HL-60 (cell line): ENCODE measurements at places on chromosomes 16 and 17.

DNA sequence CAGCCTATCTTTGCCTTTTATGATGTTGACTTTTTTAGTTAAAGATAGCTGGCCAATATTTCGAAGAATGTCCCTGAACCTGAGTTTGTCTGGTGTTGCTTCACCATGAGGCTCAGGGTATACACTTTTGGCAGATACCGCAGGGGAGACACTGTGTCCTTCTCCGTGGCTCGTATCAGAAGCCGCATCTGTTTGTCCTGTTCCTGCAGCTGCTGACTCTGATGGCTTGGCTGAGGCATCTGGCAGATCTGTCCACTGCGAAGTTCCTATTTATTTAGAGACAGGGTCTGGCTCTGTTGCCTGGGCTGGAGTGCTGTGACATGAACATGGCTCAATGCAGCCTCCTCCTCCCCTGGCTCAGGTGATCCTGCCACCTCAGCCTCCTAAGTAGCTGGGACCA lies 93.5 kb downstream of the CRISPLD2 start:
- DNase-seq: no peak

DNA sequence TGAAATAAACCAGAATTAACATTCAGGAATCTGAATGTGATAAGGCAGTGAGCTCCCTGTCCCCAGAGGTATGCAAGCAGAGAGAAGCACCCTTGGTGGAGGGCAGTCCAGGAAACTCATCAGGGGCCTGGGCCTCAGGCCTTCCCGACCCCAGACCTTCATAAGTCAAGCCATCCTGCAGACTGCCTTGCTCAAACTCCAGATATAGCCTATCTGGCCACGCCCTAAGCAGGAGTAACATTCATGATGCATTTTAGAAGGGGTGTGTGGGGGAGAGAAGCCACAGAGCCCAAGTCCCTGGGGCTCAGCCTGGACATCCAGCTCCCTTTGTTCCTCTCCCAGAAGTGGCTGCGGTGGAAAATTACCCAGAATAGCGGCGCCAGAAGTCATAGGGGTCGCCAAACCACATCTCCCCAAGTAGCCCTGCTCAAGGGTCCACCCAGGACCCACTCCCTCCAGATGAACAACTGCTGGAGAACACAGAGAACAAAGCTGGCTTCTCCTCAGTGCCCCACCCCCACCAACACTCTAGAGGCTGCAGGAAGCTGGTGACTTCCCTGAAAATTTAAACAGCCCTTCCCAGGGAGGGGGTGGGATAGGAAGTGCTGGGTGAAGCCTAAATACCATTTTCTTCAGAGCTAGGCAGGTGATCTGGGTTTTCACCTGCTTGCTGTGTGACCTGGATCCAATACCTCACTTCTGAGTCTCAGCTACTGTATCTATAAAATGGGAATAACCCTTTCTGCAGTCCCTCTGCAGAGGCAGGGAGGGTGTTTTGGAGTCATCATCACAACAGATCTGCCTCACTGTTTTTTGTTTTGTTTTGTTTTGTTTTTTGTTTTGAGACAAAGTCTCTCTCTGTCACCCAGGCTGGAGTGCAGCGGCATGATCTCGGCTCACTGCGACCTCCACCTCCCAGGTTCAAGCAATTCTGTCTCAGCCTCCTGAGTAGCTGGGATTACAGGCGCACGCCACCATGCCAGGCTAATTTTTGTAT lies 1.5 kb upstream of the SREBF1 start:
- DNase-seq: peak; percentile 68

DNA sequence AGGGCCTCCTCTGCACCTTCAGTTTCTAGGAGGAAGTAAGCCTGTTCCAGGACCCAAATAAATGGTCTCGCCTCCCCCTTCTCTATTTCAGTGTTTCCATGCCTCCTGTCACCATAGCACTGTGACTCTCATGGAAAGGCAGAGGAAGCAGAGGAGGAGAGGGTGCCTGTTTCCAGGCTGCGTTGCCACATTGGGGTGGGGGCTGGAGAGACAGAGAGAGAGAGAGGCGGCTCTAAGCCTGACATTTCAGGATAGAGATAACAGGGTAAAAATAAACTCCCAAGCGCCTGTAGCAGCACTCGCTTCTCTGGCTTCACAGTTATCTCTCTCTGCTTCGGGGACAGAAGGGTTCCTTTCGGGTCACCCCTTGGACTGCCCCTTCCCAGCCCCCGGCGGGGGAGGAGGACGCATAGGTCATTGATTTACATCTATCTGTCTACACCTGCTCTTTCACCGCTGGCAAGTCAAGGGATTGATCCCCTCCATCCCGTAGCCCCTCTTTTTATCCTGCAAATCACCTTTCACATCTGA lies 71.2 kb upstream of the MRTFB start:
- DNase-seq: no peak

GRCh38 chr17:64155129-64155528 lies 25.2 kb upstream of the ERN1 start:
- DNase-seq: no peak

DNA sequence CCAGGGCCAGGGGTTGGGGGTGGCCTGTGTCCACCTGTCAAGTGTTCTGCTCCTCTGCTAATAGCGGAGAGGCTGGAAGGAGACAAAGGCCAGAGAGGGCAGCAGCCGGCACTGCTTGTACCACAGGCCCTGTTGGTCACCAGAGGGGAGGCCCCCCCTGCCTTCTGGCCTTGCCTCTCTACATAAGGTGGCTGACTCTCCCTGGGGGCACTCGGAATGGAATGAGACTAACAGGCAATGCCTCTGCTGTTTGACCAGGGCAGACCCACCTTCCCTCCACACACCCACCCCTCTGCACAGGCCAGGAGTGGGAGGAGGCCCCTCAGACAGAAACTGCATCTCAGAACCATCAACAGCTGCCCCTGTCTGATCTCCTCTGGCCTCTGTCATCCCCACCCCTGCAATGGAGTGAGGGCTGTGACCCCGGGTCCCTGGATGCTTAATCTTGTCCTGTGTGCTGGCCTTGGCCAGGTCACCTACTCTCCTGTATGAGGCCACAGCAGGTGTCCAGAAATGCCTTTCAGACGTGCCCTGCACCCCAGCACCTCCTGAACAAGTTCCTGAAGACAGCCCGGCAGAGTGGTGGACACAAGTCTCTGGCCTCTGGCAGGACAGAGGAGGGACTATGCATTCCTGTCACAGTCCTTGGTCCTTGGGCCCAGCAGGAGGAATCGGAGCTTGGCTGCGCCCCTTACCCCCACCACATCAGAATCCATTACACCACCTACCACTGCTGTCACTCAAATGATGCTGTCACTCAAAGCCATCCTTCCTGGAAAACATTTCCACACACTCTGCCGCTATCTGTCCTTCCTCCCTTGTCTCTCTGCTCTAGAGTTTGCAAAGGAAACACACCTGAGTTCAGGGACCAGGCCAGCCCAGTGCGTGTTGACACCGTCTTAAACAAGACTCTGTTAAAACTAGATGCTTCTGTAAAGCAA lies 107.5 kb upstream of the ZNF750 start:
- DNase-seq: no peak

DNA sequence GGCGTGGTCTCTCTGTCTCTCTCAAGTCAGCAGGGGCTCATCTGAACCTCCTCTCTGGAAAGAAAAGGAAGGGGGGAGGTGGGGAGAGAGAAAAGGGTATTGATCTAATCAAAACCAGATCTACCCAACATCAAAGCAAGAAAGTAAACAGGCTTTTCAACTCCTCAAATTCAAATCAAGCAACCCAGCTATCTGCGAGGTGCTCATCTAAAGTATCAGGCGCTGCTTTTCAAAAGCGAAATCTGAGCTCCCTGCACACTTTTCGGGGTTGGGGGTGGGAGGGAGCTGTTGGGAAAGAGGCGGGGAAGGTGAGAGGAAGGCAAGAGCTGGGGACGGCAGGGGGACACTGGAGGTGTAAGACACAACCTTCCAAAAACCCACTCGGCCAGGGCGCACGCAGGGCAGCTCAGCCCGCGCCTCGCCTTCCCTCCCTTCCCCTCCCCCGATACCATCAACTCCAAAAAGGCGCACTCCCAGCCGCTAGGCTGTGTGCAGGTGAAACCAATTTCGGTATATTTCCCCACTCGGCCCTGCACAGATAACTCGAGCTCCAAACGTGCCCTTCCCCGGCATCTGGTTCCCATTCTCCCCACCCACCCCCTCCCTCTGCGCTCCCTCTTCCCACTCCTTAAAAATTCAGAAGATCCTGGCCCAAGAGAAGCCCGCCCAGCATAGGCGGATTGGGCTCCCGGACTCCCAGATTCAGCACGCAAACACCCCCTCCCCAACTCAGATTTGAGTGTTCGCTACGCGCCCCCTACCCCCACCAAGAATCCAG lies 2.6 kb downstream of the AXIN2 start:
- no peak for DNase-seq

- DNase-seq: peak; percentile 52
Observed at GRCh38 chr16:8959921-8960787, 3.6 kb downstream of the USP7 start.

DNA sequence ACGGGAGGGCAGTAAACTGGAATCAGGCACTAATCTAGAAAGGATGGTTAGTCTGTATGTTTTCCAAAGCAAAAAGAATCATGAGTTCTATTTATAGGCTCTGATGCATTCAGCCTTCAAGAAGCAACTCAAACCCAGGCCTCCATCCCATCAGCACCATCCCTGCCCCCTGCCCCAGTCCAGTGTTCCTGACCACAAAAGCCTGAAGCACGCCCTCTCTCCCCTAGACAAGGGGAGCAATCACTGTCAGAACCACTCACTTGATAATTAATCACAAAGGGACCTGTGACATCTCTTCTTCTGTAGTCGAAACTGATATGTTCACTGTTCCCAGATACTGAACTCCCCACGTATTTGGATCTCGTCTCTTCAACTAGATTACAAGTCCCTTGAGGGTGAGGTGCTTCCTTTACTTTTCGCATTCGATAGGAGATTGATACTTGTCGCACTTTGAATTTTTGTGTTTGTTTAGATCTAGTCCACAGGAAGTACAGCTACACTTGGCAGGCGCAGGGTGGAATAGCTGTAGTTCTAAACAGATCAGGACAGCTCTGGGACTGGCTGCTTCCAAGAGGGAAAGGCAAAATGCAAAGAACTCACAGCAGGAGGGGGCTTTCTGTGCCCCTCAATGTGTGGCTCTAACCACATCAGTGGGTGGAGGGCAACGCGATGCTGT lies 36.4 kb upstream of the CCDC182 start:
- no peak for DNase-seq

GRCh38 chr16:55539488-55539887 lies 27.0 kb upstream of the CAPNS2 start:
- DNase-seq: no peak

GRCh38 chr16:69711115-69711740 lies 15.1 kb downstream of the NQO1 start:
- no peak for DNase-seq

- peak; percentile 78 for DNase-seq
Observed at GRCh38 chr17:8806926-8807550, 7.9 kb upstream of the MFSD6L start.

- no peak for DNase-seq
Observed at GRCh38 chr17:56495556-56495955, 97.9 kb upstream of the NOG start.

DNA sequence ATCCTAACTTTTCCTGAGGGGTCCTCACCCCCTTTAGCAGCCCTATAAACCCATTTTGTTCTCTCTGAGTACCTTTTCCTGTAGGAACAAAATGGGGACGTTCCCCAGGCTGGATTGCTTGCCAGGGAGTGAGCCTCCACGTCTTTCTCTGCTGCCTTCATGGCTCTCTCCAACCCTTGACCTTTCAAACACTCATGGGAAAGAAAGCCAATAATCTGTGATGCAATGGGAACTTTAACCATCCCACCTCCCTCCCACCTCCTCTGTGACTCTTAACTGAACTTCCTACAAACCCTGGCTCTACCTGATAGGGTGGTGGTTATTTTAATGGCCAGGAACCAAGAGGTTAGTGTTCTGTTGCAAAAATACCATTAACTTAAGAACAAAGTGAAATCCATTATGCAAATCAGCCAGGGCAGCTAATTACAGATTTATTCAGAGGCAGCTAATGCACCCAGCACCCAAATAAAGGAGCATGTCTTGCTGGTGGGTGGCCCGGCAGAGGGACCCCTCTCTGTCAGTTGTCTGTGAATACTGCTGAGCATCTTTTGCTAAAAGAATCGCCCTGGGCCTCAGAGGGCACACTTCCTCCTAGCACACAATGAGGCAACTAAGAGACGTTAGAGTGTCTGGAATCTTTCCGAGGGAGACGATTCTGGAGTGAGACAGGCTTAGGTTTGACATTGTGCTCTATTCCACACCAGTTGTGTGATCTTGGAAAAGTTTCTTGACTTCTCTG lies 3.0 kb downstream of the PIPOX start:
- DNase-seq: no peak

DNA sequence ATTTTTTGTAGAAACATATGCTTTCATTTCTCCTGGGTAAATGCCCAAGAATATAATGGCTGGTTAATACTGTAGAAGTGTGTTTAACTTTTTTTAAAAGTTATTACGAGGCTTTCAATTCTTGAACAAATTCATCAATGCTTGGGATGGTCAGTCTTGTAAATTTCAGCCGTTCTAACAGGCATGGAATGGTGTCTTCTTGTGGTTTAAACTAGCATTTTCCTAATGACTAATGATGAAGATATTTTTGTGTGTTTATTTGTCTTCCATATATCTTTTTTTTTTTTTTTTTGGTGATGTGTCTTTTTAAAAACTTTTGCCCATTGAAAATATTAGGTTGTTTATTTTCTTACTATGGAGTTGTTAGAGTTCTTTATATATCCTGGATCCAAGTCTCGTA lies 67.1 kb downstream of the MGAT5B start:
- no peak for DNase-seq

- no peak for DNase-seq
Observed at GRCh38 chr16:50428742-50429141, 60.0 kb upstream of the BRD7 start.

- DNase-seq: no peak
Observed at GRCh38 chr17:20191056-20191455, 181.9 kb downstream of the SPECC1 start.

GRCh38 chr17:15384142-15384787 lies 42.9 kb upstream of the TEKT3 start:
- no peak for DNase-seq

DNA sequence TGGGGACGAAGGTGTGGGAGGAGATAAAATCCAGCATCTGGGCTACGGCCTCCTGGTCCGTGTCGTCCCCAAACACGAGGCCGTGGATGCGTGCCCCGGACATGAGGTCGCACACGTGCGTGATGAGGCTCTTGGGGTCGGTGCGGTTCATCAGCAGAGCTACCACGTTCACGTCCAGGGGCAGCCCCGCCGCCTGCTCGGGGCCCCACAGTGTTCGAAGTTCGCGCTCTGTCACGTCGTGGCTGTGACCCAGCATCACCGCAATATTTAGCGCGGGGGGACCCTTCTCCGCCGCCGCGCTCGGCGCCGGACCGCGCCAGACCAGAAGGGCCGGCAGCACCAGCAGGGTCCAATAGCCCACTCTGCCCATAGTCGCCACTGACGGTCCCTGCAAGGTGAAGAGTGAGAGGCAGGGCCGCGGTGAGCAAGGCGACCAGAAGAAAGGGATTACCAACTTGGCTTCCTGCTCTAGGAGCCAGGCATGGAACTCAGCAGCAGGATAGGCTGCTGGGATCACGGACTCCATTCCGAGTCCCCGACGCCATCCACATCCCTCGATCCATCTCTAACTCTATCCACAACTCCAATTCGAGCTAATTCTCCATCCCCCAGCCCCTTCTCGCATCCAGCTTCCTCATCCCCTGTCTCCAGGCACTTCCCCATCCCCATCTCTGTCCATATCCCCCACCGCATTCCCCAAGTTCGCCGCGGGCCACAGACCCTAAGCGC lies 2.0 kb downstream of the GRIN2A start:
- DNase-seq: no peak
